HT1080 (cell line): ENCODE measurements at places on chromosomes 5 and 9.
A peak's percentile ranks its signal among the peaks of the same experiment; 100 is the strongest.

- DNase-seq = no peak
Measured at GRCh38 chr5:164364237-164365208, 859.1 kb downstream of the MAT2B start.

DNA sequence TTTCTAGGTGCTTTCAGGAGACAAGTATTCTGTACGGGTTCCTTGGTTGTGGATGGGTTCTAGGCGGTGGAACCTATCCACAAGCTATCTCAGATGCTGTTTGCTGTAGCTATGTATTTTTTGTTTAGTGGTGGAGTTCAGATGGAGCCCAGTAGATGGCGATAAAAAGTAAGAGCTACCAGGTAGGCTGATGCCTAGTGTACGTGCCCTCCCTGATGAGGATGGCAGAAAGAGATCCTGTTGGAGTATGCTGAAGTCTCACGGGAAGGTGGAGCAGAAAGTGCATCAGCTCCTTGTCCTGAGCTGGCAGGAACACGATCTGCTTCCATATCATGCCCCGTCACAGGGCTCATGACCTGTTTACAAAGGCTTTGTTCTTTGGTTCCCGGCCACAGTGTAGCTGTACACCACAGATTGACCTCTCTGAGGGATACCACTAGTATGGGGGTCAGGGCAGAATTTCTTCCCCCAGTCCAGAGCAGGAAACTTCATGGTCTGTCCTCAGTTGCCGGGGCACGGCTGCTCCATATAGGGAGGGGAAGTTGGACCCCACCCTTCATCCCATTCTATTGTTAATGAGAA lies 12.6 kb upstream of the UGT3A2 start:
- DNase-seq = peak; percentile 49

DNA sequence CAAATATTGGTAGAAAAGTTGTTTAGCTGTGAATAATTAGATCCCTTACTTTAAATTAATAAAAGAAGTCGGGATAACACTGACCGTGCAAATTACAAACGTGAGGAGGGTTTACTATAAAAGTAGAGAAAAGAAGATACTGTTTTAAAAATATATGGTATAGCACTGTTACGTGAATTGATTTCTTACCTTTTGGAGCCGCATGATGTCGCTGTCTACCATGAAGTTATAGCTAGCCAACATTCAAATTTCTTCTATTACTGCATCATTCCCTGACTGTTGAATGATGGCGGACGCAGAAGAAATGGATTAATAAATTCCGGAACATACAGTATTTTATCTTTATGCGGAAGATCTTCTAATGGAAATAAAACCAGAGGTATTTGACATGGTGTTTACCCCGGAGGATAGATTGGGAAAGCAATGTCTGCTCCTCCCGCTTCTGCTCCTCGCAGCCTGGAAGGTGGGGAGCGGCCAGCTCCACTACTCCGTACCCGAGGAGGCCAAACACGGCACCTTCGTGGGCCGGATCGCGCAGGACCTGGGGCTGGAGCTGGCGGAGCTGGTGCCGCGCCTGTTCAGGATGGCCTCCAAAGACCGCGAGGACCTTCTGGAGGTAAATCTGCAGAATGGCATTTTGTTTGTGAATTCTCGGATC lies at the start of gene PCDHA6:
Gene PCDHA6, plus strand, starts transcription at position 257 of the 658 bp plus-strand sequence. Its CDS starts 132 bp downstream, at position 389.
- no peak for DNase-seq

DNA sequence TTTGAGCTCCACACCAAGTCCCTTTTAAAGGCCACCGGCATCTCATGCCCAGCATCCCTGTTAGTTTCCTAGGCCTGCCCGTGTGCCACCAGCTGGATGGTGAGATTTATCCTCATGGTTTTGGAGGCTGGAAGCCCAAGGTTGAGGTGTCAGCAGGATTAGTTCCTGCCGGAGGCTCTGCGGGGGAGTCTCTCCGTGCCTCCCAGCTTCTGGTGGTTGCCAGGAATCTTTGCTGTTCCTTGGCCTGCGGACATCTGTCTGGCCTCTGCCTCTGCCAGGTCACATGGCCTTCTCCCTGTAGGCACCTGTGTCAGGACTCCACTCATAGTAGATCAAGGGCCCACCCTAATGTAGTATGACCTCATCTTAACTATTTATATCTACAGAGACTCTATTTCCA lies 45.4 kb downstream of the JADE2 start:
- DNase-seq = no peak

DNA sequence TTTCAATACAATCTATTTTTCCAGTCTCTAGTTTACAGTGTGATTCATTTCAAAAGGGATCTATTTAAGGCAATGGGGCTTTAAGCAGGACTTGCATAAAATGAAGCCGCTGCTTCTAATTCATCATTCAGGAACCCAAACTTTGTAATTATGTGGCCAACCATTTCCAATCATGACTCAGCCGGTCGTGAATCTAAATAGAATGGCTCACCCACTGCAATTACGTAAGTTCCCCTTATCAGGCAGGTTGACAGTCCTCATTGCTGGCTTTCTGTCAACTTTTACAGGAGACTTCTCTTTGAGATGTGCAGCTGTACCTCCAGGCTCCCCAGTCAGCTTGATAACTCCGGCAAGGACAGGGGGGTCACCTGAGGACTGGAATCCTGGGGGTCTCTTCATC lies 152.8 kb upstream of the DAP start:
- DNase-seq = peak; percentile 96

DNA sequence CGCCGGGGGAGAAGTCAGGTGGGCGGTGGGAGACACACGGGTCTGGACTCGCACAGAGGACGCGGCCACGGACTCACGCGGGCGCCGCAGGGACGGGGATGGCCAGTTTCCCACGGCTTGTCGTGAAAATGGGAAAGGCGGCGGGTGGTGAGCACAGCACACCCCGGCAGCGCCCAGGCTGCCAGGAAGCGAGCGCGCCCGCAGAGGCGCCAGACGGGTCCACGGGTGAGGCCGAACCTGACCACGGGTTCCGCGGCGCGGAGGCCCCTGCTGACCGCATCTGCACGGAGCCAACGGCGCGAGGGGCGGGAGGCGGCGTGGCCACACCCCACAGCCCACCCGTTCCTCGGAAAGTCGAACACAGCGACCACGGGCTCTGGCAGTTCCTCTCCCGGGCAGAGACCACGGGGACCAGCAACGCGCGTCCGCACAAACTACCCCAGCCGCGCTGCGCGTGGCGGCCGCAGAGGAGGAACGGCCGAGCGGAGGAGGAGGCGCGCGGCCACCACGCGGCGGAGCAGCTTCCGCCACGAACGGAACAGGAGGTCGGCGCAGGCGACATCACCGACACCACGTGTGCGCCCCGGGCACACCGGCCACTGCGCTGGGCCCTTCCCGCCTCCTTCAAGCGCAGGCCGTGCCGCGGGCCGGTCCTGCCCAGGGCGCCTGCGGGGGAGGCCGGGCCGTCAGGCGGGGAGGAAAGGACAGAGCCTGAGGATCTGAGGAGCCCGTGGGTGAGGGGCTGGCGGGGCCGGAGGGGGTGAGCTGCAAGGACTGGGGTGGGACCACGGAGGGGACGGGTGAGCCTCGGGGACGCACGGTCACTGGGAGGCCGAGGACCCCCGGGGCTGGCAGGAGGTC lies 5.6 kb downstream of the EXD3 start:
- DNase-seq = no peak

DNA sequence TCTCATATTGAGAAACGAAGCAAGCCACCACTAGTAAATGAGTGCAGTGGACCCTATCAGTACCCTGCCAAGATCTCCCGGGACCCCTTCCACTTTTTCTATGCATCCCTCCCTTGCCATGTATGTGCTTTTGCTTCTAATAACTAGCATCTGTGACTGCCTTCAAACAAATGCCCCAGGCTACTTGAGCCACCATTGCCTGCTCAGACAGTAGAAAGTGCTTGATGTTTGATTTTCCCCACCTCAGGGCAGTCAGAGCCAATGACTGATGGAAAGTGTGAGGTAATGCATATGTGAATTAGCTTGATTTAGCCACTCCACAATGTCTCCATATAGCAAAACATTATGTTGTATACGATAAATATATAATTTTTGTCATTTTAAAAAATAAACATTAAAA lies 797.3 kb upstream of the ACO1 start:
- DNase-seq = no peak

- DNase-seq = no peak
Measured at GRCh38 chr5:111461934-111462333, 50.4 kb downstream of the STARD4 start.

DNA sequence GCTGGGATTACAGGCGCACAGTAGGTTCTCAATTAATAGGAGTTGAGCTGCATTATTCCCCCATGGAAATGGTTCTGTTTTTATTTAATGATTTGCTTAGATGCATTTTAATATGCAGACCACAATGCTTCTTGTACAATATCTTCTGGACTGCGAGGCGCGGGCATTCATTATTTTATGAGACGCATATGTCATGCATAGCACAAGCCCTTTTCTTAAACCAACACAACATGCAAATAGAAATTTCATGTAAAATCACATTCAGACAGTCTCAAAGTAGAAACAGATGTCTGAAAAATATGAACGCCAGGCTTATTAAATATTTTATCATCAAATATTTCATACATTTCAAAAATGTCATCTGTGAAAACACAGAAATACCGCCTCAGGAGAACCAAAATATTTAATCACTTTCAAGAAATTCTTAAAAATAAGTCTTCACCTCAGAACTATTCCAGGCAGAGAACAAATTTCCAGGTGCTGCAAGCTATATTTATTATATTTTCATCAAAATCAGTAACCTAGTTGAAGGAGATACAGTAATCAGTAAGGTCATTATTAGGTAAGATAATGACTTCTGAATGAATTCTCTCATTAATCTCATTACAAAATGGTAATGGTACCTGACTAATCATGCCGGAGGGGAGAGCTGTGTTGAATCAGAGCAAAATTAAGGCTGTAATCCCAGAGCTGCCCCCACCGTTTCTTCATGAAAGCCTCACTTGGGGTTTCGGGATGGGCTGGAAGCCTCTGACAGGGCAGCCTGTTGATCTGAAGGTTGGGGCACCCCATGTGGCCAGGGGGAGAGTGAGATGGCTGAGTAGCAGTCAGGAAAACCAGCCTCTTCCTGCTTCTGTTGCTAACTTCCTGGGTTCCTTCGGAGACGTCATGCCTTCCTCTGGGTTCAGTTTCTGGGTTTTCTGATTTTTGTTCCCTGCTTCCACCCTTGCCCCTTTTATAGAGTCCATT lies 133.9 kb upstream of the ZNF618 start:
- no peak for DNase-seq

- DNase-seq = no peak
Measured at GRCh38 chr9:108213511-108213910, 642.3 kb downstream of the ACTL7B start.

- peak; percentile 32 for DNase-seq
Measured at GRCh38 chr9:30774326-30774725, 1610.1 kb upstream of the ACO1 start.

DNA sequence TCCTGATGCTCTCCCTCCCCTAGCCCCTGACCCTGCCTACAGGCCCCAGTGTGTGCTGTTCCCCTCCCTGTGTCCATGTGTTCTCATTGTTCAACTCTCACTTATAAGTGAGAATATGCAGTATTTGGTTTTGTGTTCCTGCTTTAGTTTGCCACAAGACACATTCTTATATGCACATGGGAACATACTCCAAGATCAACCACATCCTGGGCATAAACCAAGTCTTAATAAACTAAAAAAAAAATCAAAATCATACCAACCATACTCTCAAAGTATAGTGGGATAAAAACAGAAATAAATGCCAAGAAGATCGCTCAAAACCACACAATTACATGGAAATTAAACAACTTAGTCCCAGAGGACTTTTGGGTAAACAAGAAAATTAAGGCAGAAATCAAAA lies 11.2 kb upstream of the ZCCHC9 start:
- no peak for DNase-seq

DNA sequence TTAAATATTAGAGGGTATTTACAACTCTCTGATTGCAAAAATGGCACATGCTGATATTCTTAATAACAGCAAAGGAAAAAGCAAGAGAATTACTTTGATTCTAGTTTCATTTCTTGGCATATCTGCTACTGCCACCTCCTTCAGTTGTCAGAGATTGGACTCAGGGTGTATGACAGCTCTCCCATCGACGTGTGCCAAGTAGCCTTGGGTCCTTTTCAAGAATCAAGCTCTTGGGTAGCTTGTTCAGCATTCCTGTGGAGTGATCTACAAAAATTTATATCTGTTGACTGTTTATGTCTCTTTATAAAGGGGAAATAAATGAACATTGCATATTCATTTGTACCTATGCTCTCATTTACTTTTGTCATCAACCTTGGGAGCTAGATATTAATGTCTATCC lies 315.6 kb downstream of the PRR16 start:
- DNase-seq = no peak

- no peak for DNase-seq
Measured at GRCh38 chr9:125811002-125811401, 63.8 kb downstream of the PBX3 start.

DNA sequence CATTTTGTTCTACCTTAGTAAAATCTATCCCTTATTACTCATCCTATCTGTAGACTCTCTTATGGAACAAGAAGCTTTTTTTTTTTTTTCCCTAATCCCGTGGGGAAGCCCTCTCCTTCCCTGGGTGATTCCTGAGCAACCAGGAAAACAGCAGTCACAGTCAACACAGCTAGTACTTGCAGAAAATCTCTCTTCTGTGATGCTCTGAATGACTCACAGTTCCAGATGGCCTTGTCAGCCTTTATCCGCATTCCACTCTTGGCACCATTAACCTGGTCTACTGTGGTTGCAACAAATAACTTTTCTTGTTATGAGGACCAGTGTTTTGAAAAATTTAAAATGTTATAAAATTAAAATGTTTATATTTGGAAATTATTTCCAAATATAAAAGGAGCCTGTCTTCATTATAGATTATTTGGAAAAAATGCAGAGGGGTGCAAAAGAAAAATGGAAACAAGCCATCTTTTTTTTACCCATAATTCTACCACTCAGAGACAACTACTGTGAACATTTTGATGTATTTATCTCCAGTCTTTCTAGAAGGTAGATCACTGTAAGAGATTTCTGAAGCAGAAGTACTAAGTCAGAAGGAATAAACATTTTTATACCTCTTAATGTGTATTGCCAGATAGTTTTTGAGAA lies 486.7 kb downstream of the RAB3C start:
- DNase-seq = peak; percentile 98

DNA sequence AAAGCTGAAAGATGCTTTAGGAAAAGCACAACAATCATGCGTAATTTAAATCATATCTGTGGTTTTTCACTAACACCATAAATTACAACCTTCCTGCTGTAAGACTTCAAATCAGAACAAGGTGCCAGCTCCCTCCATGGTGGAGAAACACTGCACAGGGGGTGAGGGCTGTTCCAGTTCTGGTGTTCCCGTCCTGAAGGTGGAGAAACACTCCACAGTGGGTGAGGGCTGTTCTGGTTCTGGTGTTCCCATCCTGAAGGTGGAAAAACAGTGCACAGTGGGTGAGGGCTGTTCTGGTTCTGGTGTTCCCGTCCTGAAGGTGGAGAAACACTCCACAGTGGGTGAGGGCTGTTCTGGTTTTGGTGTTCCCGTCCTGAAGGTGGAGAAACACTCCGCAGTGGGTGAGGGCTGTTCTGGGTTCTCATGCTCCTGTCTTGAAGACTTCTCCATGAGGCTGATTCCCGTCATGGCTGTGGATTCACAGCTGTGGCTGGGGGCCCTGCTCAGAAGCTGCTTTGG lies 12.9 kb downstream of the PLEKHG4B start:
- DNase-seq = no peak

GRCh38 chr5:170338933-170339779 lies 41.6 kb upstream of the LCP2 start:
- DNase-seq = peak; percentile 22

GRCh38 chr5:135156715-135157404 lies 122.8 kb upstream of the PITX1 start:
- no peak for DNase-seq
